Activated T-helper 2 cell treated with anti-CD3 and anti-CD28 coated beads, Interferon-gamma antibody, Interleukin-2, Interleukin-4, amounts not matched to agents 10 μg/mL and 5 μg/mL and 100 μg/mL, durations not matched to agents 14 hours and 24 hours and 36 hours (primary cell): ENCODE measurements at places on chromosomes 1 and 21. TPM values are rescaled to one million over a fixed set of nuclear protein-coding genes. Genes with fewer than 3 reads are reported as not detected.

DNA sequence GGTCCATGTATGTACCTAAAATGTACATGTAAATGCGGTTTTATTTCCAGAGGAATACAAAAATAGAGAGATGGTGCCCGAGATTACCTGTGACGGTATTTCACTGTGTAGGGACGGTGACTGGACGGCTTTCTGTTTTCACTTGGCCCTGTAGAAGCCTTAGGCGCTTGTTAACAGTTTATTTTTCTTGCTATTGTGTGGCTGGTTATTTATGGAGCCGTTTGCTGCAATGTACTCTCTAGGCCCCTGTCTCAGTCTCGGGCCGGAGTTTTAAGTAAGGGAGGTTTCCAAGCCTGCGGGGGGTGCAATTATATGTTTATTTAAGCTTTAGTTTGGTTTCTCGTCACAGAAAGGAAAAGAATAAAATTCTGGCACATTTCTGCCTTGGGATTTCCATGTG lies 413 bp downstream of the EFCAB7 start:
- no peak for DNase-seq

C1orf94 gene
- not detected in 2 replicates for total RNA-seq

CD1C gene
- 0.46 TPM in 1 of 2 replicates, not detected in the other for total RNA-seq

KRTAP10-1 gene
- not detected in 2 replicates for total RNA-seq

DNA sequence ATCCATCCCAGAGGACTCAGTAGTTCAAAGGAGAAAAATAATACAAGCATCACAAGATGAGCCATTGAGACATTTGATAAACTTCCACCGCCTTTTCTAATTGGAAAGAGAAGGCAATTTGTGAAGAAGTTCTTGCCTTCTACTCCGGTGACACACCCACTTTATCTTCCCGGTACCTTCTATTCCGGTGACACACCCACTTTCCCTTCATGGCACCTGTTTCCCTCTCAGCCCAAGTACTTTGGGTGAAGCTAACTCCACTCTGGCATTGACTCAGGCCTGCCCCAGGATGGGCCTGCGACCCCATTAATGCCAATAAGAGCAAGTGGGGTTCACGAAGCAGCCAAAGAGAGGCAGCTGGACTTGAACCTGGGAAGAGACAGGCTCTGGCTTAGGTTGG lies 38.2 kb downstream of the CLDN14 start:
- no peak for DNase-seq

- DNase-seq, result no peak
Measured at GRCh38 chr21:27464648-27465047, 497.8 kb upstream of the ADAMTS5 start.

DNA sequence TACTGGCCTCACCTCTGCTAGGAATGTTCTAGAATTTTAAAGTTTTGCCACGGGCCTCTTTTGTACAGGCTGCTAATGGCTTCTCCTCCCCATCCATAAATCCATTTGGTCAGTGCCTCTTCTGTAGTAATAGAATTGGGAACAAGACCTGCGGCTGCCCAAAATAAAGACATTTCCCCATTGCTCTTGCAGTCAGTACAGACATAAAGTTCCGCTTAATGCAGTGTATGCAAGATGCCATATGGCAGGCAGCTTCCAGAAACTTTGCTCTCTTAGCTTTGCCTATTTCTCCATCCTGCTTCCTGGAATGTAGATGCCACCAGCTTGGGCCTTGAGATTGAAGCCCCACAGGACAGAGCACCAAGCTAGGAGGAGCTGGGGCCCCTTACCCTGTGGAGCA lies 3.7 kb upstream of the SLC2A5 start:
- DNase-seq, result no peak

GRCh38 chr1:64864018-64864940 lies 102.1 kb downstream of the JAK1 start:
- DNase-seq, result peak; percentile 11

- no peak for DNase-seq
Measured at GRCh38 chr1:5911157-5911556, 81.1 kb downstream of the NPHP4 start.

TNFRSF9 gene
- total RNA-seq, result 112 and 115 TPM in 2 replicates

C1orf210 gene
- not detected in 2 replicates for total RNA-seq

DNA sequence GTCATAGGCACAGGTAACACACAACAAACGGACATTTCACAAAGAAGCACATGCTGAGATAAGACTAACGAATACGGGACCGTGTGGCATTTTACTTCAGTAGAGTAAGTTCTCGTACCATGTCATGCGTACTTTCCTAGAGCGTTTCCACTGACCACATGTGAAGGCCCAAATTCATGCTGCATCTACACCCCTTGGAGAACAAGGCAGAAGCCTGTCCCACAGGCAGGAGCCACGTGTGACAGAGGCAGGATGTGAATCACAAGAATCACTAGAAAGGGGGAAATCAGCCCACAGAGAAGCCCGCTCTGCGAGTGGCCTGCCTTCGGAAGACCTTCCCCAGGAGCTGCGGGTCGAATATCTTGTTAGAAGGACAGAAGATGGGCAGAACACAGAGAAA lies 41.8 kb downstream of the URB1 start:
- DNase-seq, result no peak

GRCh38 chr1:162645666-162646065 lies 13.4 kb downstream of the DDR2 start:
- DNase-seq, result no peak

OR2T10 gene
- not detected in 2 replicates for total RNA-seq

GRCh38 chr1:187471555-187471954 lies 642.8 kb downstream of the PLA2G4A start:
- no peak for DNase-seq

DNA sequence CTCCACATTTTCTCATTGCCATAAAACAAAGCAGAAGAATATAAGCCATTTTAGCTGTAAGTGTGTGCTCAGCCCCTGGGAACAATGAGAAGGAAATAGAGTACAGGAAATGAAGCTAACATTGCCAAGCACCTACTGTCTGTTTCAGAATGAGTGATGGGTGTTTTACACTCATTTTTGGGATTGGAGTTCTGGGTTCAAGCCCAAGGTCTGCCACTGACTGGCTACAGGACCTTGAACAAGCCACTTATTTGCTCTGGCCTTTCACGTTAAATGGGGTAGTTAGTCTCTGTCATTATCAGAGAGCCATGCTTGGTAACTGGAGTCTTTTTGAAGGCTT lies 80.7 kb upstream of the KAZN start:
- no peak for DNase-seq

GUCA2B gene
- not detected in 2 replicates for total RNA-seq

DNA sequence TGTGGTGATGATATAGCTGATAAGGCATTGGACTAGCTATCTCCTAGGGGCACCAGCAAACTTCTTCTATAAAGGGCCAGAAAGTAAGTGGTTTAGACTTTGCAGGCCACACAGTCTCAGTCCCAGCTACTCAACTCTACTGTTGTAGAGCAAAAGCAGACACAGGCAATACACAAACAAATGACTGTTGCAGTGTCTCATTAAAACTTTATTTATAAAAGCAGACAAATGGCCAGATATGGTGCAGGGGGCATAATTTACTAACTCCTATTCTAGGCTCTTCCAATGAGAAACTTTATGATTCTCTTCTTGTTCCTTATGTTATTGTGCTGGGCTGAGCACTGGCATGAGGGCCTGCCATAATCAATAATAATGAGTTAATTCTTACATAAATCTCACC lies 176.8 kb upstream of the POU3F1 start:
- DNase-seq, result no peak

DNA sequence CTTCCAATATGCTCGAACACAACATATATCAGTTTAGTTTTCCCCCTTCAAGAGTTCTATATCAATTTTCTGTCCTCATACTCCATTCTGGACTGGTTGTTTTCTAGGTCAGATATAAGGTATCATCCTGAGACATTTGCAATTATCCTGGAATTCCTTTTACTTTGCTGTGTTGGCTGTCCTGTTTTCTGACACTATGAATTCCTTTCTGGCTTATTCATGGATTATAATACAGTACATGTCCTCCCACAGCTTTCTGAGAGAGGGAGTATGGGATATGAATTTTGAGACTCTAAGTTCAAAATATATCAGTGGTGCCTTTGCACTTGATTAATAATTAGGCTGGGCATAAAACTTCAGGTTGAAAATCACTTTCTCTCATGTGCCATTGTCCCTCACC lies 11.9 kb downstream of the PHTF1 start:
- DNase-seq, result no peak

- DNase-seq, result no peak
Measured at GRCh38 chr1:93705892-93706500, 24.4 kb upstream of the BCAR3 start.
